ENCODE measurements at places on chromosomes 11 and 22. TPM values are rescaled to one million over a fixed set of nuclear protein-coding genes. Genes with fewer than 3 reads are reported as not detected.
A peak's percentile ranks its signal among the peaks of the same experiment; 100 is the strongest.

Gene MEI1
- total RNA-seq, result 17.8 TPM

Gene UCP2
- 25.9 TPM for total RNA-seq

GRCh38 chr11:14079797-14080196 is 117.3 kb downstream of the SPON1 start:
- no peak for DNase-seq

Gene C11orf97
- not detected for total RNA-seq

Gene MYBPC3
- 489 TPM for total RNA-seq

GRCh38 chr11:17386331-17387084 is 2.0 kb downstream of the KCNJ11 start:
- peak; percentile 90 for DNase-seq

DNA sequence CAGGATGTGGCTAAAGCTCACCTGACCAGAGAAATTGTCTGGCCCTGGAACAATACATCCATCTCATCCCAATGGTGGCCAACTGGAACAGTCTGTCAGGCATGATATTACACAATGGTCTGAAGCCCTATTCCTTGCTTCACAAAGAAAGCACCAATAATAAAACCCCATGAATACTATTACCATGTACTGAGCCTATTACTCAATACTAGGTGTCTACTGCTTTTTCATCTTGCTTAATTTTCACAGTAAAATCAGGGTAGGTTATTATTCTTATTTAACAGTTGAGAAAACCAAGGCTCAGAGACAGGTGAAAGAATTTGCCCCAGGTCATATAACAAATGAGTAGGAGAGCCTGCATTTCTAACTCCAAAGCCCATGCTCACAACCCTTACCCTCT is 68.9 kb upstream of the CAPRIN1 start:
- no peak for DNase-seq

Gene CCDC116
- total RNA-seq, result 0.70 TPM

GRCh38 chr11:119432484-119433357 is 9.7 kb upstream of the THY1 start:
- no peak for DNase-seq

DNA sequence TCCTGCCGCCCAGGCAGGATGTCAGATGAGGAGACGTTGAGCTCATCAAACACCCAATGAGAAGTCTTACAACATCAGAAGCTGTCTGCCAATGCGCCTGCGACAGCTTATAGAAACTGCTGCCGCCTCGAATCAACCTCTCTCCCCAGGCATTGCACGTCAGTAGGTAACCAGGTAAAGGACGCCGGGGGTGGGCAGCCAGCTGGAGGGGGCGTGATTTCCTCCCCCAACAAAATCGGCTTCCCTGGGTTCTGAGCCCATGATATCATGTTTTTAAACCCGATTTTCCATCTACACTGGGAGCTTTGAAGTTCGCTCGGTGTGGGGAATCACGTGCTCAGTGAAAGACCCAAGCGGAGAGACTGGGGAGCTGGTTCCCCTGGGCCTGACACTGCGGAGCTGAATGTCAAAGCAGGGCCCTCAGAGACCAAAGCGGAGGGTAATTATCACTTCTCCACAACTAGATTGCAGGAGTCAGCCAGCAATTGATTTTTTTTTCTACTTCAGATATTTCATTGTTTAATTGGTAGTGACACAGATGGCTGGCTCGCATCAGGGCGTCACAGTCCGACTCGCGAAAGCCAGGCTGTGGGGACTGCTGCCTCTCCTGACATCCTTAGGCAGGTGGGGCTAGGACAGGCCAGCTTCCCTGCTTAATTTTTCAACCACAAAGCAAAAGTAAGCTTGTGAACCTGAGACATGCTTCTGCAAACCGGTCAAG is 15.4 kb downstream of the FAM83F start:
- no peak for DNase-seq
